AG08395 (cell line): ENCODE measurements at places on chromosomes 5 and 9.

- no peak for DNase-seq
Measured at GRCh38 chr5:147017191-147017590, 138.6 kb upstream of the PPP2R2B start.

- no peak for DNase-seq
Measured at GRCh38 chr5:123617561-123617960, 105.6 kb downstream of the CSNK1G3 start.

DNA sequence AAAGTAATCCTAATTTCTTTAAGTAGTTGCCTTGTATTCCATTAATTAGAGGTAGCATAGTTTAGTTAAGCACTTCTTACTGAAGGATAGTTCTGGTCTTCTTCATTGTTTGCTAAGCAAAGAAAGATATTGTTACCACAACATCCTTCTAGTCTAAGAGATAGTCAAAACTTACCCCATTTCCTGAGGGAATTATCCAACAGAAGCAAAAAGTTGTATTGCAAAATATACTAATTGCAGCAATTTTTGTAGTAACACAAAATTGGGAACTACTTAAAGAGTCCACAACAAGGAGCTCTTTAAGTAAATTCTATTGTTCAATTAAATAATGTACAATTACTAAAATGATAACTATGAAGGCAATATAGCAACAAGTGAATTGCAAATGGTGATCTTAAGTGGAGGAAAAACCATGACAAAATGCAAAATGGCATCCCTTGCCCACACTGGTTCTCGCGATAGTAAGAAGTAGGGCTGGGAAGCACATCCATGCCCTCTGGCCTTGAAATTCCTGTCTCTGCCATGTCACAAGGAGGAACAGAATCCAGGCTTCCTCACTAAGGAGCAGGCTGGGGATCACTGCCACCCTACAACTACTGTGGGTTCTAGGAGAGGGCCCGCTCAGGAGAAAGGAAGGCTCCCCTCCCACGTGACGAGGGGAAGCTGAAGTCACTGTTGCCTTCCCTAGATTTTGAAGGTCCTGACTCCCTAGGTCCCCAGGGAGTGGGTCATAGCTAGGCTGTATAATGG, 23.3 kb upstream of the MEGF9 start:
- DNase-seq, result no peak

DNA sequence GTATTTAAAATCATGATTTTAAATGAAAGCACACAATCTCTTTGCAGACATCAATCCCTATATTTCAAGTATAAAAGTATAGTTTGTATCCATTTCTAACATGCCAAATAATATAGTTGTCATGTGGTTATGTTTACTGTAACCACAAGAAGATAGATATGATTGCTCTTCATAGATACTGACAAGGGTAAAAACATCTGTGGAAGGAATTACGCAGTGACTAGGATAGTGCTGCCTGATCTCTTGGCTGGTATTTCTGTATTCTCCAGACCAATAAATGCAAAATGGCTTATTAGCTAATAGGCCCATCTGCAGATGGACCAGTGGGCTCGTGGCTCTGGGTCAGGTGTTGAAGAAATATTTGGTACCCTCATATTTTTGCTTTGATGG, 34.9 kb upstream of the FBN2 start:
- DNase-seq, result no peak

- DNase-seq, result no peak
Measured at GRCh38 chr9:129138144-129138462, 26.9 kb downstream of the PTPA start.

- no peak for DNase-seq
Measured at GRCh38 chr9:110447476-110447875, 109.8 kb upstream of the TXNDC8 start.

DNA sequence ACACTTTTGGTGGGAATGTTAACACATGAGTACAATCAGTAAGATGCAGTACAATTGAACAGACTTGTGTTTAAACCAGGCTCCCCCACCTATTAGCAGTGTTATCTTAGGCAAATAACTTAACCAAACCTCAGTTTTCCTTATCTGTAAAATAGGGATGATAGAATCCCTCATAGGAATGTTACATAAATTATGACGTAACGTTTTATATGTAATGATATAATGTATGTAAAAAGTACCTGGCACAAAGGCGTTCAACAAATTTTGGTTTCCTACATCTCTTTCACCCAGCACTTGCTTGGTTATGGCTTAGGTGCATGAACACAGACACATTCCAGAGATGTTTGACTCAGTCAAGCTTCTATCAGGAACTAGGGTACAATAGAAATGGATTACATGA, 26.7 kb upstream of the IL33 start:
- DNase-seq, result no peak

- peak; percentile 39 for DNase-seq
Measured at GRCh38 chr9:14616188-14616982, 76.8 kb downstream of the ZDHHC21 start.

GRCh38 chr9:133658442-133659431, 22.6 kb downstream of the DBH start:
- peak; percentile 40 for DNase-seq

- peak; percentile 89 for DNase-seq
Measured at GRCh38 chr5:141560725-141561483, 57.9 kb downstream of the DIAPH1 start.

DNA sequence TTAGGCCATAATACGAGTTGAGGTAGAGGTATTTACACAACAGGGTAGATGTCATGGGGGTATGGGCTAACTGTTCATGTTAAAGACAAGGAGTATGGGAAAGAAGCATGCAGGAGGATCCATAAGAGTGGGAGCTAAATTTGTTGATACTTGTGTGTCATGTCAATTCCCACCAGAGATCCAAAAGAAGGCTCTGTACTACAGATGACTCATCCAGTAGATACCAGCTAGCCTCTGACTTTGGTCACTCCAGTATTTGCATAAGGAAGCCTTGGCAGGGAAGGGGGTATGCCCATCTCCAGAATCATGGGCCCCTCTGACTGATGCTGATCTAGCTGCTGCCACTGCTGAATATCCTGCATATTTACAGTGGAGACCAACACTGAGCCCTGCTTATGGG, 743.7 kb upstream of the GRAMD2B start:
- DNase-seq, result no peak

GRCh38 chr5:139796061-139796806, 626 bp downstream of the PSD2 start:
- DNase-seq, result no peak

- no peak for DNase-seq
Measured at GRCh38 chr9:20863945-20864344, 167.5 kb downstream of the HACD4 start.

- DNase-seq, result peak; percentile 32
Measured at GRCh38 chr5:145697251-145697990, 137.7 kb downstream of the PRELID2 start.

DNA sequence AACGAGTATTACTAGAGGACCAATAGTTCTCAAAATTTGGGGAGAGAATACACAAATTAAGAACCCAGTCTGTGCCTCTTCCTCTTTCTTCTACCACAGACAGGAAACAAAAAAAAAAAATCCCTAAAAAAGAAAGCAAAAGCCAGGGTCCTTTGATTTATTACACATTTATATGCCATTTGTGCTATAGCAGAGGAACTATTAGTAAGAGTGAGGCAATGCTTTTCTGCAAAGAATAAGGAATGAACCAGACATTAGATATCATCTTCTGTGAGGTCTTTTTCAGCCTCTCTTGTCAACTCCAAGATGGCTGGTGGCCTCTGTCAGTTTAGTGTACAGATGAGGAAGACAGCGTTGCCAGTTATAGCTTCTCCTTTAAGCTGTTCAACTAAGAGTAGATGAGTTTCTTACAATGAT, 127.6 kb downstream of the RFX3 start:
- no peak for DNase-seq

- no peak for DNase-seq
Measured at GRCh38 chr5:66912787-66913186, 283.8 kb downstream of the CD180 start.

- DNase-seq, result peak; percentile 28
Measured at GRCh38 chr5:60295423-60295822, 401.9 kb upstream of the PDE4D start.

DNA sequence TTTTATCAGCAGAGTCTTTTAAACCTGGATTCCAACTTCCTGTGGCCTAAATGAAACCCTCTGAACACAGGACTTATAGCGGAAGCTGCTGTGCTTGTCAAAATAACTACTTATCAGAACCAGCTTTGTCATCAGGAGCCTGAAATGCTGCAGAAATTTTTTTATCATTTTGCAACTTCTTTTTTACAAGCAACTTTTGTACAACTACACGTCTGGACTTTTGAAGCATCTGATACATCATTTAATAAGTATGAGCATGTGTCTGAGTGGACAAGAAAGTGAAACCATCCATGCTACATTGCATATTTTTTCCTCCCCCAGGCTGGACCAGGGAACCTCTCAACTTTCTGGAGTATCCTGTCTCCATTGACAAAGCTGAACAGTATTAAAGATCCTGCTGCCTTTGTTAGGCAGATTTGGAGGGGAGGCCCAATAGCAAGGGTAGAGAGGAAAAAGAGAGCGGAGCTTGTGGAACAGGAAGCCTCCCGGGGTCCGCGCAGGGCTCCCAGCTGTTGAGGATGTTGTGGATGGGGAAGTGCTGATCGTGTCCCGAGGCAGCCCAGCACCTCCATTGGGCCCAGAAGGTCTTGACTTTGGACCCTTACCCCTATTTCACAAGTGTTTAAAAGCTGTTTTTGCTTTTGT, 196.6 kb downstream of the MSX2 start:
- no peak for DNase-seq

GRCh38 chr5:160092960-160093707, 26.1 kb downstream of the PWWP2A start:
- DNase-seq, result no peak

DNA sequence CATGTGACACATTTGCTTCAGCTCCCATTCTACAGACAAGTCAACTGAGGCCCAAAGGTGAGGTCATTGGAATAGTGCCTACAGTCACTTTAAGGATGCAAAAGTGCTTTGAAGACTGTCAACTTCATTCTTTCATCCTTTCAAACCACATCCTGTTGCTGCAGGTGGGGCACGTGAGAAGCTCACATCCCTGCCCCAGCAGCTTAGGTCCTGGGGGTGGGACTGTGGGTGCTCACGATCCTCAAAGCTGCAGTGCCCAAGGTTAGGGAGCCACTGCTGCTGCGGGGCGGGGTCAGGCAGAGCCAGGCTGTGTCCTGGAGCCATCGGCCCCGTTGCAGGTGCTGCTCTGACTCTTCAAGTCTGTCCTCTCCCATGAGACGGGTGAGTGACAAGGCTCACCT, 57.9 kb upstream of the IER5L start:
- DNase-seq, result no peak

- DNase-seq, result no peak
Measured at GRCh38 chr9:2299843-2300205, 284.7 kb downstream of the SMARCA2 start.

GRCh38 chr9:105191508-105192121, 52.8 kb upstream of the SLC44A1 start:
- DNase-seq, result no peak

DNA sequence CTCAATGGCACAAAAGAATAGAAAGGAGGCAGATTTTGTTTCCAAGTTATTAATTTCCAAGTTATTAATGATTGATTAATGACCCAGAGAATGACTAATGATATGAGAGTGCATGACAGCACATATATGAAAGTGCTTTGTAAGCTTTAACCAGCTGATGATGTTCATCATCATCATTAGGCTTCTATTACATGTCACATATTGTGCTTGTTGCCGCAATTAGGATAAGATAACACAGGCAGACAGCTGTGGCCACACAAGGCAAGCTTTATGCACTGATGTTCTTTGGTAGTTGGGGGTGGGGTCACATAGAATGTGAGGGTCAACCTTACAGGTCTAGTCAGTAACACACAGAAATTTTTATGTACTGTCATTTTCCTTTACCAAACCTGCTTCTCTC, 219.7 kb downstream of the TRPM3 start:
- DNase-seq, result no peak

DNA sequence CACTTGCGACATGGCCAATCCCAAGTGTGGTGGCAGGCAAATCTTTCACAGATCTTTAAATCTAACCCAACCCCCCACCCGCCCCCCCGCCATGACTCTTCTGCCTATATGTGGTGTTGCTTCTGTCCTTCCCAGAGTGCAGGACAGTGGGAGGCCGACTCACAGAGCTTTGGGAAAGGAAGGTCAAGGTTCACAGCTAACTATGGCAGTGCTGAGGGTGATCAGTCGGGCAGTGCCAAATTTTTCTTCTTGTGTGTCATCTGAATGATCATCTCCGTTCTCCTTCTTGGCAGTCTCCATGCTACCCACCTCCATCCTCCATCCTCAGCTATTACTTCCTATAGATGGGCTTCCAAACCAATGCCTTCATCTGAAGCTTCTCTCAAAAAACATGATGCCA, 129.0 kb upstream of the NFIB start:
- no peak for DNase-seq

DNA sequence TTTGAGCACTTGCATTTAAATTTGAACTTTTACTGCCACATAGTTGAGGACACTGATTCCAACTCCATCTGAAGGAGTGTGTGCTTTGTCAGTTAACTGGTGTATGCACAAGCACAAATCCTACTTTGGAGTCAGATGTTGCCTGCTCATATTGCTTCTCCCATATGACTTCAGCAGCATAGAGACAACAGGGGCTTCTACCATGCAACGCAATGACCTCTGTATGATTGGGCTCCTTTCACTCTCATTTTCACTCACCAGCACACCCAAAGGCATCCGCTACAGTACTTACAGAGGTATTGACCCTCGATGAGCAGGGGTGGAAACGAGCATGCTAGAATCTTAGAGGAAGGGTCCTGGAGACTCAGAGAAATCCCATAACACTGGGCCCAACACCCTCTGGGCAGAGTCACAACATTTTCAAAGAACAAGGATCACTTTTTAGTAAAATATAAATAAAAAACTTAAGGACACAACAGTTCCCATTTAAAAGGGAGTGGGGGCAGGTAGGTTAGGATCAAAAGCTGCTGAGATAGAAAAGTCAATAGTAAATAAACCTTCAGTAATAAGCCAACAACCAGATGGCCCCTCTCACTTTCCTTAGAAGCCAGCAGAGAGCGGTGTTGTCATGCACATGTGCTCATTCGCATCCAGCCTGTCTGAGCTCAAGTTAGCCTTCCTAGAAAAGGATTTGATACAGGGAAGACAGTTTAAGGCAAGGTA, 203.8 kb downstream of the SNCAIP start:
- DNase-seq, result peak; percentile 79

DNA sequence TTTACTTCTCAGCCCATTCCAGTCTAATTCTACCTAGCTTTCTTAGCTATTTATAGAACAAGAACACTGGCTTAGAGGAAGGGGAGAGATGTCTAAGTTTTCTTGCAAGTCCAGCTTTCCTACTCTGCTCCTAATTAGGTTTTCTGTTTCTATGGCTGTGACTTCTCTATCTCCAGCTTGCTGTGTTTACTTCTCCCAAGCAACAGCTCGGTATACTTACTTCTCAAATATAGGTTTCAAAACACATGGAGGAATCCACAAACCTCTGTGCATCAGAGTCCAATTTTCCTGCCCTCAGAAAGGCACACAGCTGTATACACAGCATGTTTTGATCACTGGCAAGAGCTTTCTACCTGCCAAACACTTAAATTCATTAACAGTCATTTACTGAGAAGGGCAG, 17.4 kb upstream of the HMGCR start:
- no peak for DNase-seq
